CMK (cell line): ENCODE measurements at places on chromosomes 1 and 21.

DNA sequence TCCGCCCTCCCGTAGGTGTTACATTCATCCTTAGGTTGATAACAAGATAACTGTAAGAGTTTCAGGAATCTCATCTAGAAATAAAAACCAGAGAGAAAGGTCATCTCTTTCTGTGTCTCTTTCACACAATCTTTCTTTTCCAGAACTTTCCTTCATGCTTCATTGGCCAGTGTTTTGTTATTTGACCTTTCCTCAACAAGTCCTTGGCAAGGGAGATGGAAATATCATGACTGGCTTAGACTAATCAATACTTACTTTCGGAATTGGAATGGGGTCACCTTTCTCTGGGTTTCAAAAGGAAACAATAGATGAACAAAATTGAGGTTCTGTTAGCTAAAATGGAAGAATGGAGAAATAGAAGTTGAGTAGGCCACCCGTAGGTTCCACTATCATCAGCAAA is 72.9 kb upstream of the PPP2R5A start:
- DNase-seq: no peak

DNA sequence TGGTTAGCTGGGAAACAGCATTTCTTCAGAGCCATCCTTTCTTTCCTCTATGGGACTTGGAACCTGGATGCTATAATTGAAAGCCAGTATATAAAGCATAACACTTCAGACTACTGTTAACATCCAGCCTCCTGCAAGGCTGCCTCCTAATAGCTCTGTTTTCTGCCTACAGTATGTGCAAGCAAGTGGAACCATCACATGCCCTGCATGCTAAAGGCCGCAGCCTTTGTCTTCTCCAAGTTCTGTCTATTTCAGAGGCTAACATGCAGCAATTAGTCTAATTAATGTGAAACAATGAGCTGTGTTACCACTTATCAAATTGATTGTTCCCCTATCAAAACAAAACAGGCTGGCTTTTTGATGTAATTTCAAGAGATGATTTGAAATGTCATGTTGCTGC is 82.7 kb upstream of the ESRRG start:
- DNase-seq: no peak

- no peak for DNase-seq
These were observed 39.7 kb downstream of the DNTTIP2 start for GRCh38 chr1:93839307-93839706.

GRCh38 chr1:150142083-150142482 is 7.6 kb upstream of the PLEKHO1 start:
- no peak for DNase-seq

- DNase-seq: no peak
These were observed 228.0 kb upstream of the TMEM51 start for GRCh38 chr1:14925336-14926136.

- no peak for DNase-seq
These were observed 2.4 kb downstream of the TUT4 start for GRCh38 chr1:52550447-52550846.

DNA sequence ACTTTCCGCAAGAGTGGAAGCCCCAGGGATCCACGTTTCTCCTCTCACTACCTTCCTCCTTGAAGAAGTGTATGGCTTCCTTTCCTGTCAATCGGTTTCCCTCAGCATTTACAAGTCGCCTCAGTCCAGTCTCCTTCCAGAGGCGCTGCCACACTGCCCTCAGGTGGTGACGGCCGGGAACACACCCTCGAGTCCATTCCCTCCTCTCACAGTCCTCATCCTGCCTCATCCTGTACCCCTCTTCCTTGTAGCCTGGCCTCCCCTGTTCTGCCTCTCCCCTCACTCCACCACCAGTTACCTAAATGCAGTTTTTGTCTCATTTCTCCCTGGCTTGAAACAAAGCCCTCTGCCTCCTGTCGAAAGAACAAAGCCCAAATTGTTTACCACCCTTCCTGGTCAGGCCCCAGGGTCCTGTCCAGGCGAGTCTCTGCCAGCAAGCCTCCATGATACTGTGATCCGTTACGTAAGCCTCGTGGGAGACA is 23.2 kb upstream of the LSM10 start:
- peak; percentile 86 for DNase-seq

GRCh38 chr1:218671573-218671972 is 326.4 kb downstream of the TGFB2 start:
- no peak for DNase-seq

DNA sequence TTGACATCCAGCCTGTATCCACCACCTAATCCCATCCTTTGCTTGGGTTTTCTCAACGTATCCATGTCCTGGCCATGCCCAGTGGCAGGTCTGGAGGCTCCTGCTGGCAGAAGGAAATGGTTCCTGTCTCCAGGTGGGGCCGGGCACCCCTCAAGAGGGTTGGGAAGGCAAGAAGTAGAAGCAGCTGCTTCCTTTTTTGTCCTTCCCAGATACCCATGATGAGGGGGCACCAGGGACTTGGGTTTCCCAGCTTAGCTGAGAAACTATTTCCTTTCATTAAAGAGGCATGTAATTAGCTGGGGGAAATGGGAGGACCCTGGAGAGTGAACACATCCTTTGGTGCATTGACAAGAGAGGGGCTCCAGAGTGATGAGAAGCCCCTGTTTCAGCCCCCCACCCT is 21.1 kb upstream of the SLC45A3 start:
- no peak for DNase-seq

GRCh38 chr1:118983558-118984041 is 4.5 kb downstream of the TBX15 start:
- no peak for DNase-seq

DNA sequence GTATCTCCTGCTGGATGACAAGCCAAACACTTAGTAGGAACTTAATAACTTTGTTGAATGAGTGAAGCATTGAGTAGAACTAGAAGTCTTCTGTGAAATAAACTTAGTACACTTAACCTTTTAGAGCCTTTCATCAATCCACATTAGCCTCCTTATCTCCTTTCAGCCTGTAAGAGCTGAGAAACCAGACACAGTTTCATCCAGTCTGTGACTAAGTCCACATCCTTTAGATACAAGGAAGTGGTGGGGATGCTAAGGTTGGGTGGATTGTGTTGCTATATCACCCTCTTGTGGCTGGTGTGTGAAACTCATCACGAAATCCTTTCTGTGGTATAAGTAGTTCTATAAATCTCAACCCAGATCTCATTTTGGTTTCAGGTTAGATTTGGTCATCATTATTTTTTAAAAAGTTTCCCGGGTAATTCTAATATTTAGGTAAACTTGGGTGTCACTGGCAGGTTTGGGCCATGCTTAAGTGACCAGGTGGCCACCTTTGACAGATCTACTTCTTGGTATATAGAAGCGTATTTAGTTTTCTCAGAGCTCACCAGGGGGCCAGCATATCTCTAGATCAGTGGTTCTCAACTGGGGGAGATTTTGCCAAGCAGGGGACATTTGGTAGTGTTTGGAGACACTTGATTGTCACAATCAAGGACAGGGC is 27.8 kb upstream of the CD84 start:
- peak; percentile 73 for DNase-seq

DNA sequence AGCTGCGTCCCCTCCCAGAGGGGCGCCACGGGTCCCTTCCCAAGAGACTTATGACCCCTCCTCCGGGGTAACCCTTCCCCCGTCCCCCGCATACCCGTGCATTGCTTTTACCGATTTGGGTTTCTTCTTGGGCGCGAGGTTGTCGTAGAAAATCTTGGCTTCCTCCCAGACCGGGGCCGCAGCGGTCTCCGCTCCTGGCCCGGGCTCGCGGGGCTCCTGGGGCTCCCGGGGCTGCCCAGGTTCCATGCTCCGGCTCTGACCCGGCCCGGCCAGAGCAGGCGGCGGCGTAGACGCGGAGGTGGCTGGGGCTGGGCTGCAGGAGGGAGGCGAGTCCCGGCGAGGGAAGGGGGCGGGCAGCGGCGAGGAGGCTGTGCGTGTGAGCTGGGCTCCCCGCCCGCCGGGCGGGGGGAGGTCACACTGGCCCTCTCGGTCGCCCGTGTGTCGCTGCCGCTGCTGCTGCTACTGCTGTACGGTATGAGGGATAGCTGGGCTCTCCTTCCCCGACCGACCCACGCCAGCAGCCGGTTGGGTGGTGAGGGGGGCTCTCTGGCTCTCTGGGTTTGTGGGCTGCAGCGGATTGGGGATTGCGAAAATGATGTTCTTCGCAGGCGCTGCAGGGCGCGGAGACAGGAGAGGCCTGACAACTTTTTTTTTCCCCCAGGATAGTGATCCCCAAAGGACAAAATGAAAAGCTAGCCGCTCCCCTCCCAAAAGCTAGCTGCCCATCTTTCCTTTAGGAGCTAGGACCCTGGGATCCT is at the start of gene NT5C1A:
Gene NT5C1A, minus strand, starts transcription at position 315 of the 758 bp plus-strand sequence. Its CDS starts 69 bp downstream, at position 246.
- DNase-seq: no peak

- DNase-seq: no peak
These were observed 369.8 kb upstream of the KAZN start for GRCh38 chr1:14228677-14229076.

GRCh38 chr1:80064524-80064923 is 1058.0 kb upstream of the ADGRL4 start:
- DNase-seq: no peak

DNA sequence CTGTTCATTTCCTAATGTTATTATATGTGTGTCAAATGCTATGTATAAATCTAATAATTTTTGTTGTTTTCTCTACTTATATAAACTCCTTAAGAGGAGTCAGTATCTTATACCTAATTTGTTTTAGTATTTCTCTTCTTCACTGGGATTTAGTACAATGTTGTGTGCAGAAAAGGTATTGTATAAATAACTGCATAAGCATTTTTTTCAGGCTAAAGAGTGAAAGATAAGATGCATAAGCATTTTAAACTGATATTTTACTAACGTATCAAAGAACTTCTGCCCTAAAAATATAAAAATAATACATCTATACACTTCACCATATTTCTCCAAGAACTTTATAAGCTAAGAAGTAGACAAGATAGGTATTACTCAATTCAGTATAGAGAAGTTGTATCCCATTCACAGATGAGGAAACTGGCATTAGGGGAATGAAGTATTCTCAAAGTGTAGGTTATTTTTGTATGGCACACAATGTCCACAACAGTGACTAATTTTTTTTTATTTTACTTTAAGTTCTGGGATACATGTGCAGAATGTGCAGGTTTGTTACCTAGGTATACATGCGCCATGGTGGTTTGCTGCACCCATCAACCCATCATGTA is 59.3 kb downstream of the NUP210L start:
- DNase-seq: no peak

DNA sequence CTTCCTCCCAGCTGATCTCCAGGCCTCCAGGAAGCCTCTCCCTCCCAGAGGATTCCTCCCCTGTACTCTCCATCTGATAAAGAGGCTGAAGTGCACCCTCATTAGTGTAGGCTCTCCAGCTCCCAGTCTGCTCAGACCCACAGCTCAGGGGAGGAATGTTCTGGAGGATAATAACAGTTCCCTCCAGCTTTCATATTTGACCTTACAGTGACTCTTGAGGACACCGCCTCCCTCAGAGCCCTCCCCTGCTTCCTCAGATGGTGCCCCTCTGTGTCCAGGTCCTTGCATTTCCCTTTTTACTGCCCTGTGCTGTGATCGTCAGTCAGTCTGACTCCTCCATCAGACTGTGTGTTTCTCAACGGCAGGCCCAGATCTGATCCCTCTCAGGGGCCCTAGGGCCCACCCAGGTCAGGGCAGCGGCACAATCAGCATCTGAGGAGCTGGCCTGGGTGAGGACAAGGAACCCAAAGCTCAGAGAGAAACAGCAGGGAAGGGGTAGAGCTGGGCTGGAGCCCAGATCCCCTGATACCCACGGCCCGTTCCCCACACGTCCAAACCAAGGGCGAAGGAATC is 1.1 kb upstream of the SHISAL2A start:
- DNase-seq: no peak
